Activated T-cell treated with anti-CD3 and anti-CD28 coated beads, Interleukin-2, amount 50 U/mL, for 4 hours (primary cell): ENCODE measurements at places on chromosomes 1 and 21. TPM values are rescaled to one million over a fixed set of nuclear protein-coding genes. Genes with fewer than 3 reads are reported as not detected.
A peak's percentile ranks its signal among the peaks of the same experiment; 100 is the strongest.

DNA sequence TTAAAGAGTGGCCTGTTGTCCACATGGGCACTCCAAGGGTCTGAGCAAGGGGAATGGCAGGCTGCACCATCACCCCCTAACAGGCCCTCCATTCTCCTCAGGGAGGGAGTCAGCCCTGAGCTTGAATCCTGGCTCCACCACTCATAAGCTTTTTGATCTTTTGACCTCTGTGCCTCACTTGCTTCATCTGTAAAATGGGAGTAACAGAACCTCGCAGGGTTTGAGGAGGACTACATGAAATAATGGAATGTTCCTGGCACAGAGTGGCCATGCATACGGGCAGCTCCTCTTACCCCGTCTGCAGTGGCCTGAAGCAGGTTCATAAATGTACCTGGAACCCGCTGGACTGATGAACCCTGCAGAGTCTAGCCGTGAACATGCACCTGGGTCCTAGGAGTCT, 2.1 kb upstream of the XKR8 start:
- no peak for DNase-seq

The LY9 gene
- 16.5 TPM for total RNA-seq

GRCh38 chr1:110338309-110338885, 780 bp upstream of the RBM15 start:
- DNase-seq, result peak; percentile 94

DNA sequence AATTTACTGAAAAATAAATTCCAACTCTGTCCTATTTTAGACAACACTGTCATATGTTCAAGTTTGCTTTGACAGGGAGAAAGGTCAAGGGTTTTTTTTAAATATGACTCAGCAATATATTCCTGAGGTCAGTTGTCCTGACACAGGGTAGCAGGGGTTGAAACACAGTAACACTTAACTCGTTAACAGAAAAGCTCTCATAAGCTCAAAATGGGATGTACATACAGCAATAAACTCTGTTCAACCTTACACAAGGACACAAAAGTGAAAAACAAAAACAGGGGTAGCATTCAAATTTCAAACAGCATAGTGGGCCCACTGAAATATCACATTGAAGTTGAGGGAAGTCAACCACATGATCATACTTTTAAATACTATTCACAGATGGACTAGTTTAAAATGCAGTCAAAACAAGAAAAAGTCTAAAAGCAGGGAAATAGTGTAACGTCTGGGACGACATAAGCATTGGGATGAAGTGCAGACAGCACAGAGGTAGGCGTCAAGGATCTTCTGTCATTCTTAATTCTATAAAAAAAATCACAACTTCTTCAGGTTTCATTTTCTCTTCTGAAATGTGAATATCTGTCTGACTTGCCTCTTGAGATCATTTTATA, 89.9 kb downstream of the SLC44A5 start:
- DNase-seq, result no peak

The LUZP1 gene
- total RNA-seq, result 20.7 TPM

DNA sequence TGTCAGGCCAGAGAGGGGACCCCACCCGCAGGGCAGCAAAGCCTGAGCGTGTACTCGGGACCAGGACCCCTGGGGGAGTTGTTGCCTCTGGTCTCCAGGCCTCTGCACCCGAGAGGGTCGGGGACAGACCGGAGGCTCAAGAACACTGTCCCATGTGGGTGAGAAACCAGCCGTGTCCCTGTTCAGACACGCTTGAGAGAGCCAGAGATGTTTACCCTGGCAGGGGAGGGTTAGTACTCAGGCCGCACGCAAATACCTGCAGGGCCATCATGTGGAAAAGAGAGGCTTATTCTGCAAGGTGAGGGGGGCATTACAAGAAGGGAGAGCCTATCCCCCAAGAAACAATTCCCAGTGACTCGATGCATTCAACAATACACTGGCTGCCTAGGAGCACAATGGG, 74.0 kb upstream of the ARHGEF16 start:
- DNase-seq, result no peak

DNA sequence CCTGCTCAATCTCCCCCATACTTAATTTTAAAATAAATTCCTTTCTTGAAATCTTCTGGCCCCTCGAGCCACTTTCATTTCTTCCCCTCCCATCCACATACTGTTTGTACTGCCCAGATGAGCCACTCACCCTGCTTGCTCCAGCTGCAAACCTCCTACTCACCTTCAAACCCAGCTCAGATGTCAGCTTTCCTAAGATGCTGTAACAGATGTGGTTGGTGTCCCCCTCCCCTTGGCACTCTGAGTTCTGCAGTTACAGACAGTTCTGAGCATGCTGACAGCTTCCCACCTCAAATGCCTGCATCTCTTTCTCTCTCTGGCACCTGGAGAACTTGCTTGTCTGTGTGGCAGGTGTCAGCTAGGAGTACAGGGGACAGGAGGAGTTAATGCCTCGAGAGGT, 106.7 kb downstream of the PTPRU start:
- no peak for DNase-seq

The RIPPLY3 gene
- total RNA-seq, result not detected

The NUF2 gene
- total RNA-seq, result 6.7 TPM

- DNase-seq, result no peak
These were observed 37.3 kb downstream of the OLFM3 start for GRCh38 chr1:101959456-101959855.

GRCh38 chr1:89166705-89167104, 9.1 kb downstream of the GBP7 start:
- no peak for DNase-seq

The CR2 gene
- 0.43 TPM for total RNA-seq

The MROH7 gene
- total RNA-seq, result not detected

The TNFRSF1B gene
- 255 TPM for total RNA-seq

DNA sequence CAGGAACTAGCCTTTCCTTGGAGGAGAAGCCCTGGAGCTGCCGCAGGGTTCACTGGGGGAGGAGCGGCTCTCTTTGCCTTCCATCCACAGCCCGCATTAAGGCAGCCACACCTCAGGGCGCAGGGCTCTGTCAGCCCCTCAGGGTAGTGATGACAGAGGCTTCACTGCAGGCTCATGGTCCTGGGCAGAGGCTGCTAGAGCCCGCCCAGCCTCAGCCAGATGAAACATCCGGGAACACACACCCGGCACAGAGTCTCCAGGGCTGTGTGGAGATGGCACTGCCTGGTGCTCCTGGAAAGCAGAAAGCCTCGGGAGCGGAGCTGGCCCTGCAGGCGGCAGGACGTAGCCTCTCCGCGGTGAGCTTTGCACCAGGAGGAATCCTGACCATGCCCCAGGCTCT, 29.4 kb upstream of the PEX10 start:
- DNase-seq, result no peak

- no peak for DNase-seq
These were observed 65.1 kb downstream of the COL18A1 start for GRCh38 chr21:45470087-45470515.

DNA sequence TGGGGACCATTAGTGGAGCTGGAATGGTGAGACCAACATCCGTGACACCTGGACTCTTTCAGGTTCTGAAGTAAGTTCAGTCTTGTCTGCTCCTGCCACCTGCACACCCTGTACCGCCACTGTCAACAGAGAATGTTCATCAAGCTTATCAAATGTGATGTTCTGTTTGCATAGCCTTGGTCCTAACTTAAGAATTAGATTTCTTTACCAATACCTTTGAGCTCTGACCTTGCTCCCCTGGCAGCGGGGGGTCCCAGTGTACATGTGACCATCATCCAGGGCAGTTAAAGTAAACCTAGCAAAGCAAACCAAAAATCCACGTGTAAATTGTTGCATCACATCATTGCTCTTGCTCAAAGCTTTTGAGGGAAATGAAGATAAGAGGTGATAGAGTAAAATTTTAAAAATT, 14.5 kb downstream of the SLC25A33 start:
- no peak for DNase-seq

- no peak for DNase-seq
These were observed 5.9 kb upstream of the MARCKSL1 start for GRCh38 chr1:32341971-32342370.

GRCh38 chr1:66327588-66327987, 206.4 kb upstream of the SGIP1 start:
- no peak for DNase-seq
